ENCODE measurements at places on chromosomes 2 and 18. TPM values are rescaled to one million over a fixed set of nuclear protein-coding genes. Genes with fewer than 3 reads are reported as not detected.

DNA sequence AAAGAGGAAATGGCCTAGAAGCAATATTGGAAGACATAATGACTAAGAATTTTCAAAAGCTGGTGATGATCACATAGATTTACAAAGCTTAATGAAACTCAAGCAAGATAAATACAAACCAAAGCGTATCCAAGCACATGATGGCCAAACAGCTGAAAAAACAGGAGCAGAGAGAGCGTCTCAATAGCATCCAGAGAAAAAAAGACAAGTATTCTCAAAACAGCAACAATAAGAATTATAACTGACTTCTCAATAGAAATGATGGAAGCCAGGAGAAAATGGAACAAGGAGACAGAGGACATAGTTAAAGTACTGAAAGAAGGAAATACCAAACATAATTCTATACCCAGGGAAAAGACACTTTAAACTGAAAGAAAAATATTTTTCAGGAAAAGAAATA lies 437.2 kb upstream of the TNP1 start:
- H3K27ac ChIP-seq: no peak overlapping the region
- no peaks in the 10 kb centered on the region for H3K27me3 ChIP-seq
- H3K4me1 ChIP-seq: no peaks in the 10 kb centered on the region
- no peak overlapping the region for H3K4me3 ChIP-seq
- no peak for DNase-seq

DNA sequence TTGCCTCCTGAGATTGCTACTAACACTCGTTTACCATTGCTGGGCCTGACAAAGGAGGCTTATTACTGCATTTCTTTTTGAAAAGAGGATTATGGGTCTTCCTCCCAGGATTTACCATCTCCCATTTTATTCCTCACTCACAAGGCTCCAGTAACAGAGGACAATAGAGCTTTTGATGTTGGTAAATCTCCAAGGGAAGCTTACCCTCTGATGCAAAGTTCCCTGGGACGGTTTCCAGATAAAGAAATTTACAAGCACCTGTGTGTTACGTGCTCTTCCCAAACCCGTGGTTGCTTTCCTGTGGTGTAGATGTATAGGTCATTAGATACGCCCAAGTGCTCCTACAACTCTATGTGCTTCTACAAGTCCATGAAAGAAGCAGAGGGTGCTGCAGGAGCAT lies 17.1 kb downstream of the VSNL1 start:
- DNase-seq: no peak
- no peak overlapping the region for H3K4me3 ChIP-seq

- no peak overlapping the region for H3K4me3 ChIP-seq
- no peak for DNase-seq
- no peaks in the 10 kb centered on the region for H3K36me3 ChIP-seq
- H3K27me3 ChIP-seq: peaks cover 17% of the 10 kb centered on the region
- H3K4me1 ChIP-seq: peaks cover 19% of the 10 kb centered on the region
Observed at GRCh38 chr2:12282780-12283695, 433.7 kb upstream of the TRIB2 start.

DNA sequence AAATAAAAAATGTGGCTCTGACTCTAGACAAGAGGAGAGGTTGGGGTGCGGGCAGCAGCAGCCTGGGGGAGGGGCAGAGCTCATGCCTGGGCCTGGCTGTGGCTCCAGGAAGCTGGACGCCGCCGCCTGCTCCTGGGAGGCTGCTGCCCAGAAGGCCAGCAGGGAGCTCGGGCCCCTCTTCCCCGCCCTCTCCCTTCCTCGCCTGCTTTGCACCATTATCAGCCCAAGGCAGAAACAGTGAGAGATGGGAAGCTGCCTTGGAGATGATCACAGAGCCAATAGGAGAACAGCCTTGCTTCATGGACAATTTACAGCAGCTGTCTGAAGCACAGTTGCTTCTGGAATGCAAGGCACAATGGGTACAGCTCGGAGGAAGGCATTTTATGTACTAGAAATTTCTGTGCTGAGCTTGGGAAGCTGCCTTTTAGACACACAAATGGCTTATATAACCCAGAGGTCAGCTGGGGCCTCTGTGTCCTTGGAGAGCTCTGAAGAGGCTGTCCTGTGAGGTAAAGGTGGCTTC lies 55.3 kb upstream of the AFF3 start:
- H3K27ac ChIP-seq: no peak overlapping the region
- H3K4me1 ChIP-seq: no peaks in the 10 kb centered on the region
- no peaks in the 10 kb centered on the region for H3K36me3 ChIP-seq
- DNase-seq: no peak
- no peak overlapping the region for H3K4me3 ChIP-seq
- H3K27me3 ChIP-seq: no peaks in the 10 kb centered on the region

- peaks cover 15% of the 10 kb centered on the region for H3K4me1 ChIP-seq
- no peaks in the 10 kb centered on the region for H3K36me3 ChIP-seq
Observed at GRCh38 chr2:158486970-158487325, 30.2 kb downstream of the PKP4 start.

- peaks cover 5% of the 10 kb centered on the region for H3K4me1 ChIP-seq
- DNase-seq: no peak
- H3K27me3 ChIP-seq: peaks cover 8% of the 10 kb centered on the region
- H3K4me3 ChIP-seq: no peak overlapping the region
Observed at GRCh38 chr2:62473246-62473827, 32.7 kb downstream of the TMEM17 start.

DNA sequence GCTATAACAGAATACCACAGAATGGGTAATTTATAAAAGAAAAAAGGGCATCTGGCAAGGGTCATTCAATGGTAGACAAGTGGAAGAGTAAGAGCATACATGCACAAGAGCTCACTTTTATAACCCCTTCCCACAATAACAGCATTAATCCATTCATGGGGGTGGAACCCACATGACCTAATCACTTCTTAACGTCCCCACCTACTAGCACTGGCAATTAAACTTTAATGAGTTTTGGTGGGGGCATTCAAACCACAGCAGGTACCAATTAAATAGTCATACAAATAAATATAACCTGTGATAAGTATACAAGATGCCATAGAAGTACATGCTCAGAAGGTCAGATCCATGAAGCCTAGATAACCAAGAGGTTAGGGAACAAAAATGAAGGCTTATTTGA lies 48.6 kb downstream of the ROCK1 start:
- peaks cover 22% of the 10 kb centered on the region for H3K4me1 ChIP-seq
- peaks cover 23% of the 10 kb centered on the region for H3K36me3 ChIP-seq
- DNase-seq: no peak
- H3K27me3 ChIP-seq: no peaks in the 10 kb centered on the region
- no peak overlapping the region for H3K27ac ChIP-seq
- H3K4me3 ChIP-seq: no peak overlapping the region

The PRKAG3 gene
- total RNA-seq: not detected

The RGPD4 gene
- total RNA-seq: 0.14 TPM

The NEU2 gene
- total RNA-seq: not detected

The SNRPD1 gene
- 79.9 TPM for total RNA-seq

The ASB18 gene
- total RNA-seq: not detected

The IGFBP5 gene
- total RNA-seq: not detected

The LTBP1 gene
- total RNA-seq: 0.26 TPM
